ENCODE measurements at places on chromosomes 12 and 14.

- no peak for DNase-seq
Measured at GRCh38 chr14:69268763-69269162, 8.8 kb downstream of the GALNT16 start.

GRCh38 chr12:50195832-50196231 is 28.7 kb upstream of the CERS5 start:
- DNase-seq: no peak

- DNase-seq: no peak
Measured at GRCh38 chr12:130847112-130847511, 8.1 kb upstream of the STX2 start.

DNA sequence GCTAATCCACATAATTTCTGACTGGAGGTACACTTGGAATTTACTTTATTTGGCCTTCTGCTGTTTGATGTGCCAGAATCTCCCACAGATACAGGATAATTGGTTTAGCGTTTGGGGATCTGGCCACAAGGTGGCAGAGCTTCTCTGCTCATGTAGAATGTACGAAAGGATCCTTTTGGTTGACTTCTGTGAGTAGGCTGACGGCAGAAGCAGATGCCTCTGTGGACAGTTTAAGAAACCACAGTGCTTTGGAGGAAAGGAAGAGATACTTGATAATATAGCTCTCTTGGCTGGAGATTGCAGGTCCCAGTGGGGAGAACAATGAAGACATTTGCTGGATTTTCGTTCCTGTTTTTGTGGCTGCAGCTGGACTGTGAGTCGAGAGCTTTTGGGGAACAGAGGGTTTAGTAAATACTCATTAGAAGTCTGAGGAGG is 75.3 kb upstream of the OR4E1 start:
- no peak for DNase-seq

DNA sequence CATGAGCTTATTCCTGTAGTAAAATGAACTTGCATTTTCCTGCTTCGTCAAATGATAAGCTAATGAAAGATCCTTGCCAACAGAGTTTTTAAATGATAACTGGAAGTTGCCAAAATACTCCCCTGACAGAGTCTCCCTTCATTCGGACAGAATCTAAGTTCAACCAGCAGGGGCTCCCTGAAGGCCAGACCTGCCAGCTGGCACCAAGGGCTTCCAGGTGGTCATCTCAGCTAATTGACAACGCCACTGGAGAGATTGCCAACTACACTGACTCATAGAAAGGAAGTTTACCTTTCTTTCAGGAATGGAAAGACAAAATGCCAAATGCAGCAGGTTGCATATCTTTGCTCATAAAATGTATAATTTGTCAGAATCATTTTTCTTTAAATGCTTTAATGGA is 462.8 kb downstream of the GXYLT1 start:
- DNase-seq: no peak

DNA sequence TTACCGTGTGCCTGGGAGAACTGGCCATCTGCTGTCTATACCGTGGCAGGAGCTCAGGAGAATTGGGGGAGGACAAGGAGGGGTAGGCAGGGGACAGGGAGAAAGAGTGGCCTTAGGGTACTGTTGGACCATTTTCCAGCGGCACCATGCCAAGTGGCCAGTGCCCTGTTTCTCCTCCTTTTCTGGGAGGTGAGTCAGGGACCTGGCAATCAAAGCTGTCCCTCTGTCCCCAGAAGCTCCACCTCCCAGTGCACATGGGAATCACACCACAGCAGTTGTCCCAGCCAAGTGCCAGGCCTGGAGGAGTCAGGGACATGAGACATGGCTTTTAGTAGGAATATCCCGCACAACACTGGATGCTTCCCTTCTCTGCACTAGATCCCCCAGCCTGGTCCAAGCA is 118.0 kb downstream of the GCH1 start:
- no peak for DNase-seq

DNA sequence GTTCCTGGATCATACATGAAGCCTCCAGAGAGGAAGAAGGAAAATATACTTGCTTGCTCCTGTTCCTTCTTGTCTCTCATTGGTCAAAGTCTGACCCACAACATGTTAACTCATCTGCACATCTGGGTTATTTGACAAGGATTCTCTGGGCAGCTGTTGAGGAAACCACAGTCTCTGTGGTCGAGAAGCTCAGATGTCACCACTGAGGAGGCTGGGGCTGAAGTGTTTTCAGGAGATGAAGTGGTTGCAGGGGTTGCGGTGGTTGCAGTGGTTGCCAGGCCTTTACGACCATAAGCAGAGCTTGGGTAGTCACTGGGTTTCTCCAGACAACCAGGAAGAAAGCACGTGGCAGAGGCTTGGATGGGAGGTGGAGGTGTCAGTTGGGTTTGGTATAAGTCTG is 265.0 kb upstream of the LRIG3 start:
- no peak for DNase-seq

DNA sequence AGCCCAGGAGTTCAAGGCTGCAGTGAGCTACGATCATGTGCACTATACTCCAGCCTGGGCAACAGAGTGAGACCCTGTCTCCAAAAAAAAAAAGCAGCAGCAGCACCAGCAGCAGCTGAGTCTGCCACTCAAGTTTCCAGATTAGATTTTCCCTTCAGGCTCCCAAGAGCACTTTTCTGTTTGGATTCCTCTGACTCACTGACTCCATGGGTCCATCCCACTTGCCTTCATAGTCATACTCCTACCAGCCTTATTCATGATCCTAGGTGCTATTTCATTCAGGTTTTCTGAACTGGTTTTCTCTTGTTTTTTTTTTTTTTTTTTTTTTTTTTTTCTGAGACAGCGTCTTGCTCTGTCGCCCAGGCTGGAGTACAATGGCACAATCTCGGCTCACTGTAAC is 6.8 kb upstream of the TWF1 start:
- no peak for DNase-seq

GRCh38 chr14:84965279-84965678 is 564.7 kb upstream of the FLRT2 start:
- no peak for DNase-seq

DNA sequence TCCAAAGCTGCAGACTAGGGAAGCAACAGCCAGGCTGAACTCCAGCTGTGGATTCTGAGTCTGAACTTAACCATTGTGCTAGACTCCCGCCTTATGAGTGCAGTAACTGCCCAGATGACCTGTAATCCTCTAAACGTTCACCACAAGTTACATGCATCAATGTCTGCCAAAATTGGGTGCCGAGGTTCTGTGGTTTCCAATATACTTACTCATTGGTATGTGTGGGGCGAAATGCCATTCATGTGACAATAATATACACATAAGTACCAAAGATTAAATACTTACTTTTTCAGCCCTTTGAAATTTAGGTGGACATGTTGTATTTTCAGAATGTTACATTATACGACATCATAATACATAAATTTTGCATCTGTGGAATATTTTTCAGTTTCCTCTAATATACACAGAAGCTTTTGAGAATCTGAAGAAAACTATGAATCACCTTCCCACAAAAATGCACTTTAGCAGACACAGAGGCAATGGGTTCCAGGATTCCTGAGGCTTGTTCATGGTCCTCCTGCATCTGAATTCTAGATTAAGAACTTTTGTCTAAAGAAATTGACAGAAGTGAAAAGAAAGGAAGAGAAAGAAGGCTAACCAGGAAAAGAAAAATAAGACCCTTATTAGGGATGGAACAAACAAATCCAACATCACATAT is 31.7 kb downstream of the GRIP1 start:
- no peak for DNase-seq

DNA sequence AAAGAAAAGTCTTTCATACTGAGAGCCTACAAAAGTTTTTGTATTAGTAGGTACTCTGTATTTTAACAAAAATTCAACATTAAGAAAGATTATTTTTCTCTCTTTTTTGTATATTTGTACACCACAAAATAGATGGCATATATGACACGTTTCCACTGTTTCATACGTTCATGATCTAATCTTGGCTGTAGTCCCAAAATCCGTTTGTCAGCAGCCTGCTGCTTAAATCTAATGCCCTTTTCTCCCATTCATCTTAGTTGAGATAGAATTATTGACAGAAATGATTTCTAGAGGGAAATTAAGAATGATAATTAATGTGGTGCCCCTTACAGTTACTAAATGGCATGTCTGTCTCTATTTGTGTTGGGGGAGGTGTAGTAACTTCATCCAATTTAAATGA is 140.7 kb upstream of the NOVA1 start:
- DNase-seq: no peak

DNA sequence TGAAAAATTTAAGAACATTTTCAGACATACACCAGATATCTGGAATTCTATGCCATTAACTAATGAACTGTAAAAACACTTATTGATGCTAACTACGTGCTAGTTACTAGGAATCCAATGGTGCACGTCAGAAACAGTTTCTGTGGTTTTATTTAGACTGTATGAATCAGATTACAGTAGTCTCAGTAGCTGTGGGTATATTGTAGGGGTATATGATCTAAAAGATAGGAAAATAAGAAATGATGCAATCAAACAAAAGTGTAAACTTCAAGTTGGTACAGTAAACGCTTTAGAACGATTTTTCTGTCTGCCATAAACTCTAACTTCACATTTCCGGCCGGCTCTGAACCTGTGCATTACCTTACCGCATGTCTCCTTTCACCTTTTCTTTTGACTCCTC is 2.3 kb downstream of the ABCC9 start:
- DNase-seq: no peak

GRCh38 chr14:55386037-55386808 is 25.4 kb downstream of the ATG14 start:
- no peak for DNase-seq

GRCh38 chr12:123427036-123427769 is 9.3 kb downstream of the RILPL2 start:
- DNase-seq: no peak

DNA sequence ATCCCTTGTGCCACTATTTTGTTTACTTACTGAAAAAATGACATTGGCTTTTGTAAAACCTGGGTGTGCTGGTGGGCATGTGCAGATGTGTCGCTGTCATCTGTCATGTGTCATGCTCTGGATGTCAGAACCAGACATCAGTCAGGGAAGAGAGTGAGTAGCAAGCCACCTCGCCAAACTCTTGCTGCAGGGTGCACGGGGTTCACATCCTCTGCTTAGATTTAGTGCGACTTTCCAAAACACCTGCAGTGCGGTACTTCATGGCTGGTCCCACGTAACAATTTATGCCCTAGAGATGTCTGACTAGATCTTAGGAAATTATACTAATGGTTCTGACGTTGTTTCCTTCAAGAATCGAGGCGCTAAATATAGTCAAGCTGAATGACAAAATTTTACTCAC is 106.7 kb downstream of the CRADD start:
- DNase-seq: no peak

GRCh38 chr12:9702255-9702654 is 30.6 kb downstream of the CLECL1 start:
- no peak for DNase-seq

DNA sequence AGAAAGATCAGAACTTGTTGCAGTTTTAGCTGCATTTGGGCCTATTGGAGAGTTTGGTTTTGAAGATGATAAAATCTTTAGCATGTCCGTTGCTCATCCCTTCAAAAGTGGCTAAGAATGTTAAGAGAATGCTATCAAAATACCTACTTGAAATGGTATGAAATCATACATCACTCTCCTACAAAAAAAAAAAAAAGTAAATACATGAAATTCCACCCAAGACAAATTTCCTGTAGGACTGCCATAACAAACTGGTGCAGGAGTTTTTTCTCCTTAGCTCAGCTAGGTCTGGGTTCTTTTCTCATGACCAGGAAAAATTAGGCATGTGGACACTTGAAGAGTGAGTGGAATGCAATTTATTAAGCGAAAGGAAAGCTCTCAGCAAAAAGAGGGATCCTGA is 15.9 kb upstream of the FAR2 start:
- no peak for DNase-seq

- DNase-seq: no peak
Measured at GRCh38 chr12:74111688-74112360, 425.8 kb upstream of the ATXN7L3B start.

DNA sequence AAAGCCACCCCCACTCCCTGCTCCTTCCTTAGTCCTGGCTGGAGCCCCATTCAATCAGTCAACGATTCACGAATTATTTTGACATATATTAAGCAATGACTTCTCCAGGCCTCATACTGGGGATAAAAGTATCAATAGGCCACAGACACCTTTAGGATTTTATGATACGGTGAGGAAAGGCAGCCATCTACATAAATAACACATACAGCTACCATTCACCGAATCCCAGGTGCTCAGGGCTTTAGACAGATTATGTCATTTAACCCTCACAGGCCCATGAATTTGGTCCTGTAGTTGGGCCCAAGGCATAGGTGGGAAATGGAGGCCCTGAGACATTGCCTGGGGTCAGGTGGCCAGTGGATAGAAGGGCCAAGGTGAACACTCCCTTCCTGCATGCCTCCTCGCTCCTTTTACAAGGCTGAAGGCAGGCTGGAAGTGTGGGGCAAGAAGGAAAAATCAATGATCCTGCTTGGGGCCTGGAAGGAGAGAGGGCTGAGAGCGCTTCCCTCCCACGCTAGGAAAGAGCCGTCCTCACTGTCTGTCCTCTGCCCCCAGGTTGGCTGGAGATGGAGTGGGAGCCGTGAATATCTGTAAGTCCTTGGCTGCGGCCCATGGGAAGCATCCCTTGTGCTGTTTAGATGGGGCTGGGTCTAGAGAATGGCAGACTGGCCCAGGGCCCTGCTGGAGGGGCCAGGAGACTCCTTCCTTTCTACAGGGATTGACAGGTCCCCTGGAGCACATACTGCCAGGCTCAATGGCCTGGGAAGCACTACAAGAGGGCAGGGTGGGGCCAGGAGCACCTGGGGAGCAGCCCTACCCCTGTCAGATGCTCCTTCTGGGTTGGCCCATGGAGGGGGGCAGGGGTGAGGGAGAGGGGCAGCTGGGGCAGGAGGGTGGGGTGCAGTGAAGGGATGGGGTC is 14.8 kb downstream of the KRT7 start:
- no peak for DNase-seq

DNA sequence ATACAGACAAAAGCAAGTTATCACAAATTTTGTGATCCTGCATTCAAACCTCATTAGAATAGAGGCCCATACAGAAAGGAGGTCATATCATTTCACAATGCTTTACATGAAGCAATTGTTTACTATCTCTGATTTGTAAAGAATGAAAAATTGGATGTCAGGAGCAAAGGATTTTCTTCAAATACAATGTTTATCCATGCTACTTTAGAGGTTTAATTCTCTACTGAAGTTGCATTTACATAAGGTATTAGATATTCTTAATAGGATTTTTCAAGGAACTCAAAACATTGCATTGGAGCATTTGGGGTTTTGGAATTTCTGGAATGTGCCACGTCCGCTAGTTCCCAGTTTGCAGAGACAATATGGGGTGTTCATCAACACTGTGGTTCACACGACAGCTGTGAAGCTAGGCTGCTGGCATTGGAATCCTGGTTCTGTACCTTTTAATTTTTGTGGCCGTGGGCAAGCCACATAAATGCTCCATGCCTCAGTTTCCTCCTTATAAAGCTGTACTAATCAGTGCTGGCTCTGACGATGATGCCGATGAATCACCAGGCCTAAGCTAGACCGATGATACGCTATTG is 174.8 kb downstream of the APAF1 start:
- DNase-seq: no peak

All from stimulated activated CD8-positive, alpha-beta memory T cell treated with anti-CD3 and anti-CD28 coated beads, Interleukin-4, amount 100 ng/mL, for 4 hours (primary cell).